ENCODE measurements at places on chromosomes 2 and 18.

GRCh38 chr2:151374436-151374835, 17.0 kb downstream of the TNFAIP6 start:
- no peak for DNase-seq

DNA sequence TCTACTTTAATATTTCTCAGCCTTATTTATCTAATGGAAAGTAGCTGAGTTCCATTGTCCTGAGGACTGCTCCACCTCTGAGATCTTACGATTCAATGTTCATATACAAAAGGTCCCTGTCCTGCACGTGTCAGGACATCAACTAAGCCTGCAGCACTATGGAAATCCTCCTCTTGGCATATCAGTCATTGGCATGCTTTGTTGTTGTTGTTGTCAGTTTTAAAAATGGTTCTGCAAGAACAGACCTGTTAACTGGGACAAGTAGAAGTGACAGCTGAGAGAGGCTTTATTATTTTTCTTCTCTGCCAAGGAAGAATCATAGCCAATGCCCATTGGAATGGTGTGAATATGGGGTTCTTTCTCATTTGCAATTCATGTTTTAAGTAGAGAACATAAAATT, 450.1 kb upstream of the PKDCC start:
- no peak for DNase-seq

DNA sequence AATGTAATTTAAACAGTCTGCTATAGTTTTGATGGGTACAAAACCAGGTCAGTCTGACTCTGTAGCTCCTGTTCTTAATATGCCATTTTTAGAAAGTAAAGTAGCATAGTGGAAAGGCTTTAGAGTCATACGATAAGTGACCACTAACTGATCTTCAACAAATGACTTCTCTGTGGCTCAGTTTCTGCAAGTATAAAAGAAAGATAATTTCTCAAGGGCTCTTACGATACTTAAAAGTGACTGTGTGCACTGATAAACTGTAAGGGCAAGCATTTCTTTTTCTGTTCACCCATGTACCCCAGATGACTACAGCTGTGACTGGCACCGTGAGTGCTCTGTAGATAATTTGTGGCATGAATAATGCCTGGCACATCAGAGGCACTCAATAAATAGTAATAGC, 178.7 kb downstream of the LCLAT1 start:
- no peak for DNase-seq

DNA sequence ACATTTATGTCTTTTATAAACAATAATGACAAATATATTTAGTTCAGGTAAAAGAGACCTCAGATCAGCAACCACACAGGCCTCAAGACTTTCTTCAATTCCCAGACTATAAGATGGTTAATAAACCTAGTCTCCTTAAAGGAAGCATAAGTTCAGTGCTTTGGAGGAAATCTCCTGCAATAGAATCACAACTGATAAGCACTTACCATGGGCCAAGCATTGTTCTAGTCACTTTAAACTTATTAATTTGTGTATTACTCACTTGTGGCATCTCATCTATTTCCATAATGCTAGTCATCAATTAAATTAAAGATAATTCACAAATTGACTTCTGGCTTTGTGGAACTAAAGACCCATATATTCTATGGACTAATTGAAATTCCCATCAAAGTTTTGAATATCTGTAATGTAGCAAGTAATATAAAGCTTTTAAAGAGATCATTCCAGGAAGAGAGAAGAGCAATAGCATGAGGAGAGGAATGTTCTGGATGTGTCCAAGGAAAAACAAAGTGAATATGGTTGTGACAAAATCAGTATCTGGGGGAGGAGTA, 42.2 kb downstream of the COL3A1 start:
- no peak for DNase-seq

- no peak for DNase-seq
Observed at GRCh38 chr18:77111951-77112746, 20.4 kb downstream of the MBP start.

DNA sequence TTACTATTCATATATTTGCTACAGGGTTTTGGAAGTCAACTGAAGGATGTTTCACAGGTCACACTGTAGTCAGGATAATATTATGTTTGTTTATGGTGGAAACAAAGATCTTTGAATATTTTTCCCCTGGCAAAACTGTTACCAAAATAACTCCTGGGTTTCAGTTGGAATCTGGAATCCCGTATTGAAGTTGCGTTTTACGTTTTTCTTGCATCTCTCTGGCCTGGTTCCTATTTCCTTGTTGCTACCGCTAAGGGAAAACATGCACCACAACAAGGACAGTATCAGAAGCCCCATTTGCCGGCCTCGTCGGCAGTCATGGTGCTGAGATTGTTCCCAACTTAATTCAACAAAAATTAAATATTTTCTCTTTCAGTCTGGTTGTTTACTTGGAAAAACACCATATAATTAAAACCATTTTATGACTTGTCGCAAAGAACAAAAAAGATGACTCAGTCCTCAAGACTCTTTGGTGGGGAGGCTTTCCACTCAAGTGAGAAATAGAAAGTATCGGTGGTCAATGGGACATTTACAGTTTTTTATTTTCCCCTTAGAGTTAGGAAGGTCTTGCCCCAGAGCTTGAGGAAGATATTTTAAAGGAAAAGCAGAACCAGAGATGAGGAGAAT, 42.3 kb downstream of the EN1 start:
- no peak for DNase-seq

GRCh38 chr2:242035858-242036652, 166.5 kb downstream of the RTP5 start:
- DNase-seq, result no peak

DNA sequence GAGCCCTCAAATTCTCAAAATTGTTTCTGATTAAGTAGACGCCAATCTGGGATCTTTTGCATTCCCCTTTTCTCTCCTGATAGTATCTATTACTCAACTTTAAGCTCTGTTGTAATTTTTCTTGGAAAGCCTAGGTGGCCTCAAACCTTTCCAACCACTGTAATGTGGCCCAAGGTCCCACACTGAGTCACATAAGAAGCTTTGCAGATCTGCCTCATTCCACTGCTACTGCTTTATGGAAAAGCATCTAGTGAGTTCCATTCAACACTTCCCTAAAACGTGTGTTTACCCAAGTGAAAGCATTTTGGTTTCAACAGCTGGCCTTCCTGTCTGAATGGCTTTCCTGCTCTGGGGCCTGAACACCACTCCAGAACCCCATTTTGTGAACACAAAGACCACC, 493.6 kb upstream of the SPHKAP start:
- no peak for DNase-seq

GRCh38 chr18:45837283-45838070, 12.0 kb downstream of the SIGLEC15 start:
- no peak for DNase-seq

DNA sequence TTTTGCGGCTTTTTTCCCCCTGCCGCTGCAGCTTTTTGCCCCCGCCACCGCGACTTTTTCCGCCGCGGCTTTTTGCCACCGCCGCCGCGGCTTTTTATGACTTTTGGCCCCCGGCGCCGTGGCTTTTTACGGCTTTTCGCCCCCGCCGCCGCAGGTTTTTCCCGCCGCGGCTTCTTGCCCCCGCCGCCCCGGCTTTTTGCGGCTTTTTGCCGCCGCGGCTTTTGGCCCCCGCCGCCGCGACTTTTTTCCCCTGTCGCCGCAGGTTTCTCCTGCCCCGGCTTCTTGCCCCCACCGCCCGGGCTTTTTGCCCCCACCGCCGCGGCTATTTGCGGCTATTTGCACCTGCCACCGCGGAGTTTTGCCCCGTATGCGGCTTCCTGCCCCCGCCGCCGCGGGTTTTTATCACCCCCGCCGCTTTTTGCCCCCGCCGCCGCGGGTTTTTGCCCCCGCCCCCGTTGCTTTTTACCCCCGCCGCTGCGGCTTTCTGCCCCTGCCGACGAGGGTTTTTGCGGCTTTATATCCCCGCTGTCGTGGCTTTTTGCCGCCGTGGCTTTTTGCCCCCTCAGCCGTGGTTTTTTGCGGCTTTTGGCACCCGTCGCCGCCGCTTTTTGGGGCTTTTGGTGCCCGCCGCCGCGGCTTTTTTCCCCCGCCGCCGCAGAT, 2750.9 kb downstream of the RPIA start:
- no peak for DNase-seq

GRCh38 chr2:72562451-72563153, 263.2 kb downstream of the EXOC6B start:
- no peak for DNase-seq

DNA sequence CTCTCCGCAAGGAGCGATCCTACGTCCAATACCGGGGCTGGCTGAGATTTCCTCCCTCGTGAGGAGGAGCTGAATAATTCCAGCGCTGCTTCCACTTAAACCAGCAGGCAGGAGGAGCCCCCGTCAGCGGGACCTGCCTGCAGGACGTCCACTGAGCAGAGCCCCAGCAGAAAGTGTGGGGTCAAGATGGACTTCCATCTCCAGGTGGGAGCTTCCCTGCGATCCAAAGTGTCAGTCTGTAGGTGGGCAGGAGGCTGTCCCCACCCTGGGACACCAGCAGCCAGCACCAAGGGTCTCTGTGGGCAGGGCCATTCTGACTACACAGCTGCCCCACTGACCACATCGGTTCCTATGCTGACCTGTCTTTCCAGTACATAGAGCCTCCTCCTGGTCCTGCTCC, 462 bp upstream of the OTOS start:
- DNase-seq, result no peak

DNA sequence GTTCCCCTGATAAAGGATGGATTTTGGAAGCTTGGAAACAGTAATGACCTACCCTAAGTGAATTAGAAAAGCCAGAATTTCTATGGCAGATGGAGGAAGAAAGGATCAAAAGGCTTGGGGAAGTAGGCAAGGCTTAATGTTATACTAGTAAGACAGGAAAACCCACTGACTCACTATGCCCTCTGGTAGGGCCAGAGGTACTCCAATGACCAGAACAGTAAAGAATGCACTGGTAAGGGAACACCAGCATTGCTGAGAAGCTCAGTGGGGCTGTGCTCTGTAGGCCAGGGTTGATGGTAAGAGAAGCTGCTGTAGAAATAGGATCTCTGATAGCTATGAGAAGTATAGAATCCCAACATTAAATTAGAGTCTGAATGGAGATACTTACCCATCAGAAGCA, 126.4 kb downstream of the GFPT1 start:
- no peak for DNase-seq

GRCh38 chr2:226031647-226032501, 632.4 kb downstream of the NYAP2 start:
- DNase-seq, result no peak

DNA sequence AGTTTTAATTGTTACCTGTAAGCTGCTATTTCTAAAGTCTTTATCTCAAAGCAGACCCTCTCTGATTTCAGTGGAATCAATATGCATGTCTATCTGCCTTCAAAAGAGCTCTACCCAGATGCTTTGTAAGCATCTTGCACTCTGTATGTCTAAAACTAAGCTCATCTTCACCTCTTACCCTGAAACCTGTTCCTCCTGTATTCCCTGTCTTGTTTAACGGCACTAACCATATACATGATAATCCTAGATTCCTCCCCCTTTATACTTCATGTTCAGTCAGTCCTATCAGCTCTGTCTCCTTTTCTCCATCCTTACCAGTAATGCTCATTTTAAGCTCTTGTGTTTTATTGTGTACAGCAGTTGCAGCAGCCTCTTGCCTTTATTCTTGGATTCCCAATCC, 12.8 kb downstream of the ZC3H15 start:
- no peak for DNase-seq

DNA sequence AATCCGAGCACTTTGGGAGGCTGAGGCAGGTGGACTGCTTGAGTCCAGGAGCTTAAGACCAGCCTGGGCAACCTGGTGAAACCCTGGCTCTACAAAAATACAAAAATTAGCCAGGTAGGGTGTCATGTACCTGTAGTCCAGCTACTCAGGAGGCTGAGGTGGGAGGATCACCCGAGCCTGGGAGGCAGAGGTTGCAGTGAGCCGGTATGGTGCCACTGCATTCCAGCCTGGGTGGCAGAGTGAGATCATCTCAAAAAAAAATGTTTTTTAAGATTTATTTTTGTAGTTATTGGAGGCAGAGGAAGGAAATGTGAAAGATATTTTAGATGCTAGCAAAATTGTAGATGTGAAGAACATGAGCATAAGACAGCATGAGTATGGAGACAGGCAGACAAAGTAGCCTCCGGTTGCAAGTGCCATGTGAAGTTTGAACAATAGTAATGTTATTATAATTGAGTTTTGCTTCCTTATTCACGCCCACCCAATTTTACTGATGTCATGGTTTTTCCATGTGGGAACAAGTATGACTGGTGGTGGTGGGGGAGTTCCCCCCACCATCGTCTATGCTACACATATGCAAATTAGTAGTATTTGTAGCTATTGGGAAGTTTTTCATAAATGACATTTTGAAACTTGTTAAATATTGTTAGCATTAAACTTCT, 18.0 kb downstream of the REL start:
- DNase-seq, result no peak

DNA sequence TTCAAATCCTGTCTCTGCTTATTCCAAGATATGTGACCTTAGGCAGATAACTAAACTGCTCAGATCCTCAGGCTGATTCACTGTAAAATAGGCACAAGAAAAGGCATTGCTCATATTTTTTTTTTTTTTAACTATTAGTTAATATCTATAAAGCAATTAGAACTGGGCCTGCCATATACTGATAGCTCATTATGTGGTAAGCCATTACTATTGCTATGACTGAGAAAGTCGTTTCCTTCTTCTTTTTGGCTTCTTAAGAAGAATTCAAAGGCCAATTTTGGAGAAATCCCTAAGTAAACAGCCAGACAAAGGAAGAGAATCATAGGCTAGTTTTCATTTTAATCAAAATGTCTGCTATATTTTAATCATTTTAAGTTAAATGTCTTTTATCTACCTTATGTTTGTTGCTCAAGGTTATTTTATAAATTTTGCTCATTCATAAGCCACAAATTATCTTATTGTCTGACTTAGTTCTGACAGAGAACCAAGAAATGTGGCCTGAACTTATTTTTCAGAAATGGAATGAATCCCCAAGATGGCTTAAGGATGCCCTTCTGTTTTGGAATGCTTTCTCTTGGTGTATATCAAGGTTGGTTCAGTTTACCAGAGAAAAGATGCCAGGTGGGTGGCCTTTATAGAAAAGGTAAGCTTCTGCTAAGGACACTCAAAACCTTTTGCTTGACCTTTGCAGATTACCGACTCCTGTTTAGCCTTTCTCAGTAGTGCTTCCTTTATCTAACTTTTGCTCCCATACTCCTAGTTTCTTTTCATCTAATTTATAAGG, 21.3 kb upstream of the VRK2 start:
- DNase-seq, result no peak

DNA sequence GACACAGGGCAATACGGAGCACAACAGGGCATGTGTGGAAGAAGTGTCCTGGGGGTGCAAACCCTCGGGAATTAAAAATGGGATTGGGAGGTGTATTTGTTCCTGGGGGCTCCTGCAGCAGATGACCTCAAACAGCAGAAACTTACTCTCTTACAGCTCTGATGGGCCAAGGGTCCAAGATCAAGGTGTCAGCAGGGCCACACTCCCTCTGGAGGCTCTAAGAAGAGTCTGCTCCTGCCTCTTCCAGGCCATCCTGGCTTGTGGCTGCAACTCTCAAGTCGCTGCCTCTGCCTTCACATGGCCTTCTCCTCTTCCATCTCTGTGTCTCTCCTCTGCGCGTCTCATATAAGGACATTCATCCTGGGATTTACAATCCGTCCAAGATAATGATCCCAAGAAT, 12.4 kb upstream of the SPATA3 start:
- DNase-seq, result no peak

Data from stimulated activated CD4-positive, alpha-beta T cell treated with anti-CD3 and anti-CD28 coated beads, Interleukin-15, amount 100 ng/mL, for 1 hour (primary cell).